Activated CD8-positive, alpha-beta memory T cell treated with anti-CD3 and anti-CD28 coated beads for 4 hours (primary cell): ENCODE measurements at places on chromosomes 11 and 22.

DNA sequence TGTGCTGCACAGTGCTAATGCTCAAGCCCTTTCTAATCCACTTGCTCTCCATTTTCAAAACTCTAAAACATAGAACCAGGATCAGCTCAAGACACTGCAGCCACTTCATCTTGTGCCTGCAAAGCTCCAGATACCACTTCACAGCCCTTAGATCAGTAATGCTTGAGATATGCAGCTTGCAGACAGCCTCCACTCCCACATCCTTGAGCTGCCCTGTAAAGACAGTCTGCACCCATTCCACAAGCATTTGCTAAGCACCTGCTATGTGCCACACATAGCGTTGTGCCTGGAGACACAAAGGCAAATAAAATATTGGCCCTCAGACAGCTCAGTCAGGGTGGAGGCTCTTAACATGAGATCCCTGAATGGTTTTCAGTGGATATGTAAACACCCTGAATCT lies 192.5 kb upstream of the SNX19 start:
- no peak for DNase-seq

DNA sequence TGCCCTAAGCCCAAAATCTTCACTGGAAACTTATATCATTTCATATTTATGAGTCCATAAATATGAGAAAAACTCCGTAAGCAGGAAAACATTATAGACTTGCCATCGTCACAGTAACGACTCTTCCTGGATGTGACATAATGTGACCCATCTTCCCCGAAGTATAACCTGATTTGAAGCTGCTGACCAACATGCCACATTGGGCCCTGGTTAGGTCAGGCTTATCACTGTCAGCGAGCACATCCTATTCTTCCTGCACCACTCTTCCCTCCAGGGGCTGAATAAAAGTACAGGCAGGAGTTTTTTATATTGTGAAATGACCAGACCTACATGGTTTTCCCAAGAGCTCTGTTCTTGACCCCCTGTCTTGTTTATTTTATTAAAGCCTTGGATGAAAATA lies 12.1 kb upstream of the BLID start:
- no peak for DNase-seq

- DNase-seq: no peak
Observed at GRCh38 chr11:57407010-57407920, 16.8 kb upstream of the PRG2 start.

- no peak for DNase-seq
Observed at GRCh38 chr22:49497266-49497665, 330.4 kb downstream of the BRD1 start.

DNA sequence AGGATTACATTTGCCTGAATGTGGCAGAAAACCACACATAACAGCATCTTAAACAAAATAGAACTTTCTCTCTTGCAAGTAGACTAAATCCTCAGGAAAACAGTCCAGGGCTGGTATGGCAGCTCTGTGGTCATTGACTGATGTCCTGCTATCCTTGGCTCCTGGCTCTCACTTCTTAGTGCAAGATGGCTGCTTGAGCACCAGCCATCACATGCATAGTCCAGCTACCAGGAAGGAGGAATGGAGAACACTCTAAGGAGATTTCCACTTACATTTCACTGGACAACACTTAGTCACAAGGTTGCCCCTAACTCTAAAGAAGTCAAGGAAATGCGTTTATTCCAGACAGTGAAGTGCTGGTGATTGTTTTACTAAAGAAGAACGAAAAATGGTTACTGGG lies 13.6 kb downstream of the RIBC2 start:
- DNase-seq: no peak

DNA sequence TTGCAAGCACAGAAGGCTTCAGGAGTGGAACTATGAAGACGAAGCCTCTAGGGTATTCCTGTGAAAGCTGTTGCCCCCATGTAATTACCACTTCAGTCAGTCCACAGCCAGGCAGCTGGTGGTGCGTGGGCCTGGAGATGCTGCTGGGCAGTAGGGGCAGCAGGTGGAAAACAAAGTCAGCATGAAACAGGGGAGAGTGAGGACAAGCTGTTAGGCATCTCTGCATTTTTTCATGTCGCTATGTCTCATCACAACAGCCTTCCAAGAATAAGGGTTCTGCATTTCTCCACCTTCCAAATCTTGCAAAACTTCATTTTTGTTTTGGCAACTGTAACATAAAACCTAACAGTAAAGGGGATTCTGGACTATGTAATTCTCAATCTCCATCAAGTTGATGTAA lies 757.5 kb downstream of the NELL1 start:
- no peak for DNase-seq

GRCh38 chr11:74730571-74731260 lies 510 bp downstream of the CHRDL2 start:
- no peak for DNase-seq
